Upper lobe of right lung (tissue), 1 donor: ENCODE measurements at places on chromosomes 6 and 20. TPM values are rescaled to one million over a fixed set of nuclear protein-coding genes. Genes with fewer than 3 reads are reported as not detected.

DNA sequence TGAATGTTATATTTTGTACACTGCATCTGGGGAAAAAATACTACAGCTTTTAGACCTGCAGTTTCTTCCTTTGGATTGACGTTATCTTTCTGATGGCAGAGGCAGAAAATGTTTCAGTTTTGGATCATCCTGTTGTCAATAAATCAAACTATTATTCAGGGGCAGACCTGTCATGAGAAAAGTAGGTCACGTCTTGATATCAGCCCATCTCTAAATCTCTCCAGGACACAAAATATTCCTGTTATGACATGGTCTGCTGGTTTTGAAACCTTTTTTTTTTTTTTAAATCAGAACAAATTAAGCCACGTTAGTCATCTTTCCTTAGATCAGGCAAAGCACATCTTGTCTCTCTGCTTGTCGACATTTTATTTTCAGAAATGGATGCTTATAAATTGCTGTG, 24.0 kb downstream of the IL20RA start:
- no peak overlapping the region for H3K4me3 ChIP-seq
- no peak overlapping the region for H3K27ac ChIP-seq
- no peaks in the 10 kb centered on the region for H3K27me3 ChIP-seq
- no peak for DNase-seq
- H3K4me1 ChIP-seq = no peaks in the 10 kb centered on the region

- no peak overlapping the region for H3K27ac ChIP-seq
- H3K36me3 ChIP-seq = no peaks in the 10 kb centered on the region
- H3K4me1 ChIP-seq = no peaks in the 10 kb centered on the region
- H3K27me3 ChIP-seq = no peaks in the 10 kb centered on the region
These were observed 22.3 kb downstream of the GGTLC1 start for GRCh38 chr20:23966298-23966697.

DNA sequence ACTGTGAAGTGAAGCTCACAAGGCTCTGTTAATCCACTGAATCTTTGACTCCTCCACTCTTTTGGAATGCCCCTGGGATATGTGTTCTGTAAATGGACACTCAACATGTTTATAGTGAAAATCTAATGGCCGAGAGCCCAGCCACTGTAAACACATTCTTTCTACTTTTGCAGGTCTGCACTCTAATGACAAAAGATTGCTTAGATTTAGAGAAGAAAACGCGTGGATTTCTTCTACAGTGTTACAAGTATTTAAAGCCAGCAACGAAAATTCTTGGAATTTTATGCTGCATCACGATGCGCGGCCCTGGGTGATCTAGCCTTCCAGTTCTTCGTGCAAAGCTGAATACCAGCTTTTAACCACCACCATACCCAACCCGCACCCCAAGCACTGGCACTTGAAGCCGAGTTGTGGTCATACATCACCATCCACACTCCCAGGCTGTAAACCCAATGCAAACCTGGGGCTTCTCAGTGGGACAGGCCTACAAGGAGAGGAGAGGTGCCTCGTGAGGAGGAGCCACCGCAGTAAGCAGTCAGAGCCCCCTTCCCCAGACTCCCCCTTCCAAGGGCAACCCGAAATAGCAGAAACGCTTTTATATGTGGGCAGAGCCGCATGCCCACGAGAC, 3.7 kb upstream of the FOXO3 start:
- H3K4me3 ChIP-seq = peak overlapping the region; percentile 89
- peak overlapping the region; percentile 99 for H3K27ac ChIP-seq
- peaks cover 23% of the 10 kb centered on the region for H3K4me1 ChIP-seq
- H3K27me3 ChIP-seq = no peaks in the 10 kb centered on the region
- no peak for DNase-seq

GRCh38 chr6:32370505-32370904, 1.2 kb downstream of the TSBP1 start:
- H3K36me3 ChIP-seq = no peaks in the 10 kb centered on the region
- H3K27ac ChIP-seq = no peak overlapping the region
- no peaks in the 10 kb centered on the region for H3K4me1 ChIP-seq
- H3K4me3 ChIP-seq = no peak overlapping the region

Gene B3GAT2
- total RNA-seq = not detected

- DNase-seq = no peak
- H3K27ac ChIP-seq = no peak overlapping the region
- H3K4me3 ChIP-seq = no peak overlapping the region
- no peaks in the 10 kb centered on the region for H3K36me3 ChIP-seq
These were observed 68.5 kb downstream of the EPB41L2 start for GRCh38 chr6:130994319-130995097.

DNA sequence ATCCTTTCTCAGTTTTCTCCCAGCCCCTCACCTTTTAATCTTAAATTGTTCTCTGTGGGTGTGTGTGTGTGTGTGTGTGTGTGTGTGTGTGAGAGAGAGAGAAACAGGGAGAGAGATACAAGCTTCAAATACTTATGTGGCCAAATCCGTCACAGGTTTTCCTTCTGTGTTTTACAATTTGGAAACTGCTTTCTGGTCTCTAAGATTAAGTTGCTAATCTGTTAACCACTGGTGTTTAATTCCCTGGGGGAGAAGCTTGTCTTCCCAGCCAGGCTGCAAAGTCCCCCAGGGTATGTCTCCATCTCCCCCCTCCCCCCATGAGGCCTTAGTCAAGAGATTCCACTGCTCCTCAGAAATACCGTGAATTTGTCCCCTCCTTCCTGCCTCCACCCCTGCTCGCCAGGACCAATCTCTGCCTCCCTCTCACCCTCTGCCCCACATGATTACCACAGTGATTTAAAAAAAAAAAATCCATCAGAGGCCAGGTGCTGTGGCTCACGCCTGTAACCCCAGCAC, 49.0 kb downstream of the RIPOR3 start:
- DNase-seq = no peak
- H3K4me1 ChIP-seq = peaks cover 13% of the 10 kb centered on the region
- no peaks in the 10 kb centered on the region for H3K27me3 ChIP-seq
- no peak overlapping the region for H3K4me3 ChIP-seq

Gene HSPA1L
- 2.0 TPM for total RNA-seq

Gene CRIP3
- 0.90 TPM for total RNA-seq

- peak overlapping the region; percentile 47 for H3K27ac ChIP-seq
- no peaks in the 10 kb centered on the region for H3K4me1 ChIP-seq
- DNase-seq = no peak
These were observed 53.5 kb downstream of the TBC1D7 start for GRCh38 chr6:13274707-13275434.

DNA sequence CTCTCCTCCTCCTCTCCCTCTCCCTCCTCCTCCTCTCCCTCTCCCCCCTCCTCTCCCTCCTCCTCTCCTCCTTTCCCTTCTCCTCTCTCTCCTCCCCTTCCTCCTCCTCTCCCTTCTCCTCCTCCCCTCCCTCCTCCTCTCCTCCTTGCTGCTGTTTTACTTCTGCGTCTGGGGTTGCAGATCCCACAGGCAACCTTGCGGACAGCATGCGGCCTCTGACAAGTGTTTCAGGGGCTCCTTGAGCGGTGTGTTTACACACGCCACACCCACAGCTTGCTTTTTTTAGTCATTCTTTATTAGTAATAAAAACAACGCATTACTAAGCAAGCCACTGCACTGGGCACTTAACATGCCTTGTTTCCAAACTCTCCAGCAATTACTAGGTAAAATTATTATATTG, 81.9 kb downstream of the TFAP2C start:
- H3K36me3 ChIP-seq = no peaks in the 10 kb centered on the region
- no peaks in the 10 kb centered on the region for H3K27me3 ChIP-seq
- H3K4me1 ChIP-seq = no peaks in the 10 kb centered on the region

DNA sequence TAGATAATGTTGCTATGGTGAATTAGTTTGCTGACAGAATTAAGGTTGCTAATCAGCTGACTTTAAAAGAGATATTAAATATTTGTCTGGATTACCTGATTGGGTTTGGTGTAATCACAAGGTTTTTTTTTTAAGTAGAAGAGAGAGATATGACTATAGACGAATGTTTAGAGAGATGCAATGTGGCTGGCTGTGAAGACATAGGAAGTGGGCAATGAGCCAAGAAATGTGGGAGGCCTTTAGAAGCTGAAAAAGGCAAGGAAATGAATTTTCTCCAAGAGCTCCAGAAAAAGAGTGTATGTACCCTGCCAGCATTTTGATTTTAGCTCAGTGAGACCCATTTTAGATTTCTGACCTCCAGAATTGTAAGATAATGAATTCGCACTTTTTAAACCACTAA, 598.3 kb downstream of the PKHD1 start:
- H3K27ac ChIP-seq = no peak overlapping the region
- no peak overlapping the region for H3K4me3 ChIP-seq
- H3K27me3 ChIP-seq = no peaks in the 10 kb centered on the region
- H3K4me1 ChIP-seq = no peaks in the 10 kb centered on the region
- no peaks in the 10 kb centered on the region for H3K36me3 ChIP-seq

- no peaks in the 10 kb centered on the region for H3K36me3 ChIP-seq
- no peaks in the 10 kb centered on the region for H3K27me3 ChIP-seq
- no peak overlapping the region for H3K4me3 ChIP-seq
These were observed 1455.3 kb downstream of the GRIK2 start for GRCh38 chr6:102848796-102849195.

DNA sequence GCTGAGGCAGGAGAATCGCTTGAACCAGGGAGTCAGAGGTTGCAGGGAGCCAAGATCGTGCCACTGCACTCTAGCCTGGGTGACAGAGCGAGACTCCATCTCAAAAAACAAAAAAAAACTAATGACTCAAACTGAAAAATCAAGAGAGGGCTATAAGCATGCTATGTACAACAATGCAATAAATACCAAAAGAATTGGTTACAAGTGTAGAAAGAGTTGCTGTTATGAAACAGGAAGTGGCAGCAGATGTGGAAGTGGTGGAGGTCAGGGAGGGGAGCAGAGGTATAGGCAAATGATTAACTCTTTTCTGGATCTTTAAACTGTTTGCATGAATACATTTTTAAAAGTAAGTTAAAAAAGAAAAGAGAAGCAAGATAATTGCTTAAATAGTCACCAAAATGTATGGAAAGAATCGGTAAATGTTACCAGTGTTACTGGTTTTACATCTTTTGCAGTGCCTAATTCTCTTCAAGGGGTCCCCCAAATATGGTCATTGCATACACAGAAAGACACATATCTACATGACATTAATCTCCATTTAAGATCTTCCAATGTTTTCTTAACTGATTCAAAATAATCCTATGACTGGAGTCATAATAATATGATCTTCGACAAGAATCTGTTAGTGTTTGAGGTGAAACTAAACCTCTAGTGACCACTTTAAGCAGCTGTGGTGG, 15.0 kb downstream of the CALHM6 start:
- no peaks in the 10 kb centered on the region for H3K4me1 ChIP-seq
- H3K27ac ChIP-seq = no peak overlapping the region
- no peaks in the 10 kb centered on the region for H3K36me3 ChIP-seq
- peaks cover 1% of the 10 kb centered on the region for H3K27me3 ChIP-seq
- DNase-seq = no peak

GRCh38 chr6:168015009-168015408, 17.5 kb downstream of the KIF25 start:
- no peak overlapping the region for H3K27ac ChIP-seq
- H3K4me3 ChIP-seq = no peak overlapping the region
- no peak for DNase-seq
- H3K4me1 ChIP-seq = no peaks in the 10 kb centered on the region
- no peaks in the 10 kb centered on the region for H3K27me3 ChIP-seq

Gene NKX2-2
- not detected for total RNA-seq

GRCh38 chr6:52509281-52510212, 67.3 kb downstream of the TRAM2 start:
- H3K4me3 ChIP-seq = no peak overlapping the region
- peaks cover 38% of the 10 kb centered on the region for H3K36me3 ChIP-seq
- no peaks in the 10 kb centered on the region for H3K27me3 ChIP-seq
- no peak for DNase-seq
- no peak overlapping the region for H3K27ac ChIP-seq

Gene DDX43
- 2.5 TPM for total RNA-seq

GRCh38 chr20:38926934-38927616, 858 bp downstream of the FAM83D start:
- H3K27me3 ChIP-seq = peaks cover 3% of the 10 kb centered on the region
- DNase-seq = no peak
- H3K27ac ChIP-seq = no peak overlapping the region
- peak overlapping the region; percentile 70 for H3K4me3 ChIP-seq
- H3K36me3 ChIP-seq = no peaks in the 10 kb centered on the region
- peaks cover 7% of the 10 kb centered on the region for H3K4me1 ChIP-seq
